ENCODE measurements at places on chromosomes 6 and 20.
A peak's percentile ranks its signal among the peaks of the same experiment; 100 is the strongest.

- no peak for DNase-seq
Measured at GRCh38 chr6:41636833-41637193, 1.5 kb upstream of the MDFI start.

DNA sequence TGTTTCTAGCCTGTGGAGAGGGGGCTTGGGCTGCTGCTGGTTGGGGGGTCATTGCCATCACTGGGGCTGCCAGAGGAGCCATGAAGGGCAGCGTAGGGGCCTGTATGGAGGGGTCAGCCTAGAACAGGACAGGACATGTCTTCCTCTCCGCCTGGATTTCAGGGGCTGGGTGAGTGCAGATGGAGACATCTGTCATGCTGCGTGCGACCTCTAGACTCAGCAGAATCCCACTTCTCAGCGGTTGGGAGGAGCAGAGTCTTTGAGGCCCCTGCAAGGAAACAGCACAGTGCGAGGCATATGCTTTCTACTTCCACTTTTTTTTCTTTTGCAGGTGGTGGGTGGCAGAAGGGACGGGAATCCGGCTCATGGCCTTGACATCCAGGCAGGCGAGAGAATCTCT, 67.9 kb downstream of the EZR start:
- no peak for DNase-seq

DNA sequence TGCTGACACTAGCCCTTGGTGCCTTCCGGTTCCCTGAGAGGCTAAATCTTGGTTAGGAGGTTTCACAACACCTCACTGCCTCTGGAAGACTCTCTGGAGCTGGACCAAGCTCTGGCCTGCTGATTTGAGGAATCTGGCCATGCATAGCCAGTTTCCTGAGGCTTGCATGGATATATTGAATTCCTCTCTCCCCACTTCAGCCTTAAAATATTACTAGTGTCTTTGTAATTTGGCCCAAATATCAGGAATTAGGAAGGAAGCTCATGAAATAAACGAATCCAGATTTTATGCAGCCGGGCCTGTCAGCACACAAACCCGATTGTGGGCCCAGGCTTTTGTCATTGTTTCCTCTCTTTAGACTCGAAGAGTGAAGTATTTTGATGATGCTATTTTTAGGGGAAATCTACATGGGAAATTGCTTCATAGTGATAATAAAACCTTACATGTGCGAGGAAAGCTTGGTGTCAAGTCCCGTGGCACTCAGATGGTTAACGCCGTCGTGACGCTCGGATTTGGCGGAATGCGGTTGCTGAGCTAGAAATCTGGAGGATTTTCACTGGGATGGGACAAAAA, 144.4 kb downstream of the PHACTR3 start:
- no peak for DNase-seq

- no peak for DNase-seq
Measured at GRCh38 chr6:100617633-100618350, 153.1 kb upstream of the SIM1 start.

GRCh38 chr6:129749749-129750120, 39.8 kb upstream of the ARHGAP18 start:
- DNase-seq: no peak

- DNase-seq: no peak
Measured at GRCh38 chr6:154458565-154459470, 51.7 kb downstream of the CNKSR3 start.

DNA sequence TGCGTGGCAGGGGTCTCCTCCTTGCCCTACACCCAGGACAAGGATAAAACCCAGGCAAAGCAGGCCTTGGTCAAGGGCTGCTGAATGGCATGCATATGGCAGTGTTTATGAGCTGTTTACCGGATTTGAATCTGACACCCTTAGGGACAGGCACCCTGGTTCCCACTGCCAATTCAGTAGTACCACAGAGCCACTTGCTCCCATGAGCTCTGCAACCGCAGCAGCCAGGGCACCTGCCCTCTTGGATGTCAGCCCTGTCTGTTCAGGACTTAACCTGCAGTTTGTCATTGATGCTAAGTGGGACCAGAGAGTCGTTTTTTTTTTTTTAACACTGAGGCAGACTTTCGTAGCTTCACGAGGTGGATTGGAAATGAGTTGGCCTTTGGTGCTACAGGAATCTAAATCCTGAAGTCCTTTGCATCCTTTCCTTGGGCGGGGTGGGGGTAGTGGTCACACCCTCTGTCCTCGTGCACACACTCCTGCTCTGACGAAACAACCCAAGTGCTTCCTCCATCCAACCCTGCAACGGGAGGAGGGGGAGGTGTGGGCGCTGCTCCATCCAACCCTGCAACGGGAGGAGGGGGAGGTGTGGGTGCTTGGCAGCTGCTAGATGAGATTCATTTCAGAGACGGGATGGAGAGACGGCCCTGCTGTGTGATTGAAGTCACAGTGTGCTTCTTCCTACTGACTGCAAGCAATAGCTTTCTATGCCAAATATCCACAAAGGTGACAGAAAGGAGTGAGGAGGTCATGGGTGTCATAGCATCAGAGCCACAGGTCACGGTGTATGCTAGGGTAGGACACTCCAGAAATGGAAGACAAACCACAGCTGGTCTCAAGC, 166.5 kb downstream of the SMOC2 start:
- DNase-seq: no peak

- DNase-seq: no peak
Measured at GRCh38 chr6:678520-678919, 14.4 kb downstream of the EXOC2 start.

GRCh38 chr6:104477569-104477968, 382.1 kb downstream of the HACE1 start:
- no peak for DNase-seq

GRCh38 chr6:33983109-33983716, 162.7 kb downstream of the GRM4 start:
- no peak for DNase-seq

- DNase-seq: peak; percentile 9
Measured at GRCh38 chr6:117600008-117600743, 2.1 kb downstream of the GOPC start.

DNA sequence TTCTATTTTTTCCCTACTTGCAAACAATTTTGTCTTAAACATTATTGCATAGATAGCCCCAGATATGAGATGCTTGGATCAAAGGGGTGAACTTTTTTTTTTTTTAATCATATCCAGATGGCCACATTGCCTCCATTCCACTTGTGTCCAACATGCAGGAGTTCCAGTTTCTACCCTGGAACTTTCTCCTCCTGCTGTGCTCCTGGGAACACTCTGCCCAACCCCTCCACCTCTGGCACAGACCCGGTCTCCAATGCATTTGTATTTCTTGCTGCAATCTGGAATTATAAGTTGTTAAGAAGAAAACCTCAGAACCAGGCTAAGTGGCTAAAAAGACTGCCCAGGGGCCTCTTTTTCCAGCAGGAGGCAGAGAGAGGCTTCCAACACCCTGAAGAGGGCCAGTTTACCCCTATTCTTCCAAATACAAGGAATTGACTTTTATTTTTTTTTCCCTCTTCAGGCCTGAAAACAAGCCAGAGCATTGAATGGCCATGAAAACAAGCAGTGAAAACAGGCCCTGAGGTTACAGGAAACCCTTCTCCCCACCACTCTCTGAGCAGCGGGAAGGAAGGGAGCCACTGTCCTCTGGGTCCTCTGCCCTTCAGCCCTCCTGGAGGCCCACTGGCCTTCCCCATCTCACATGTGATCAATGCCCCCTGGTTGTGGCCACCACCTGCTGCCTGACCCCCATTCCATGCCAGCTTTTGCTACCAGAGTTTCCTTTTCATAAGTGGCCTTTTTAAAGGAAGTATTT, 44.3 kb downstream of the PDYN start:
- no peak for DNase-seq

DNA sequence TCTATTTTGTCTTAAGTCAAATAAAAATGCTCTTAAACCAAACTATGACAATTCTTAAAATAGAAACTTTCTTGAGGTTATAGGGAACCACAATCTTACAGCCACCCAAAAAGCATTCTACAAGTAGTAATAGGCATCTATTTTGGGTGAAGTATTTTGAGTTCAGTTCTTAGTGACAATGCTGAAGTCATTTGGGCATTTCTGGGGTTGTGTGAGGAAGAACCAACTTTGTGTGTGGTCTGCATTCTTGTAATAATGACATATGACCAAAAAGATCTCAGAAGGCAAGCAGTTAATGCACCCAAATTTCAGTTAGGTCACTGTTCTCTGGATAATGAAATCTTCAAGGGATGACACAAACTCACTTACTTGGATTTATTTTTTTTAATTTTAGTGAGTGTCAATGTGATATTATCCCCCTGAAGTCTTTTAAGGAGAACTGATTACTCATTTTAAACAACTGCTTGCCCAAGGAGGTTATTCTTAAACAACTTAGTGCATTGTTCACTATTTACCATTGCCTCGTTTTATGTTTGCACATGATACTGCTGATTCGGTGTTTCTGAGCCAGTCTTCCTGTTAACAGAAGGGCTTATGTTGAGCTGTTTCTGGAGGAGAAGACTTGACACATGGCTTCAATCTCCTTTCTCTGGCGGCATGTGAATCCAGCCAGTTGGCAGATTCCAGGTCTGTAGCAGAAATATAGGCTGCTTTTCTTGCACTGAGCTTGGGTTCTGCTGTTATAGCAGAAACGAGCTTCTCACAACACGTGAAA, 618.9 kb downstream of the BCKDHB start:
- no peak for DNase-seq

DNA sequence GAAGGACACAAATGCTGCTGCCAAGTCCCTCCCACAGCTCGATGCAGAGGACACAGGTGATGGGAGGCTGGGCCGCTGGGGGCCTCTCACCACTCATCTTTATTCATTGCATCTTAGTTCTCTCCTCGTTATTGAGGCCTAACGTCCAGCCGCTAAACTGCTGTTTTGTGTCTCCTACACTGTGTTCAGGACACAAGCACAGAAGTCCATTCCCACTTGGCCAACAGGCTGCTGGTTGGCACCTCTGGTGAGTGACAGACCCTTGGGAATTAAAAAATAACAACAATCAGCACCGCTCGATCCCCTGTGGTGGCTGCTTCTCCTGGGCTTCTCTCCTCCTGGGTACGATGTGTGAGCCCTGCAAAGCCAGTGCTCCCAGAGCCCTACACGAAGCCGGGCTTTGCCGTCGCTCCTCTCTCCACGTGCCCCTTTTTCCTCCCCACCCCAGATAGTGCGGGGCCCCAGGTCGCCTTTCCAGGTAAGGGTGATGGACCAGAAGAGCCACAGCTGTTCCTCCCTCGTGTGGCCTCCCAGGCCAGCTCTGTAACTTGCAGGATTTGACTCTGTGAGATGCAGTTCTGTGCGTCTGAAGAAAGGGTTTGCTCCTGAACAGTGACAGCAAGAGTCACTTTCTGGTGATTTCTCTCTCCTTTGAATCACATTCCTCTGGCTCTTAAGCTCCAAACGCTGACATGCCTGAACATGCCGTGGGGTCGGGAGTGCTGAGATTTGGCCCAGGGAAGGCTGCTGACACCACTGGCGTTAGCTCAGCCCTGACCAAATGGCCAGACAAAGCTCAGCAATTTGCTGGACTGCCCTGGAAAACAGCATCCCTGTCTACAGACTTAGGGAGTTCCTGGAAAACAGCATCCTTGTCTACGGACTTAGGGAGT, 59.3 kb downstream of the DLL1 start:
- DNase-seq: no peak

DNA sequence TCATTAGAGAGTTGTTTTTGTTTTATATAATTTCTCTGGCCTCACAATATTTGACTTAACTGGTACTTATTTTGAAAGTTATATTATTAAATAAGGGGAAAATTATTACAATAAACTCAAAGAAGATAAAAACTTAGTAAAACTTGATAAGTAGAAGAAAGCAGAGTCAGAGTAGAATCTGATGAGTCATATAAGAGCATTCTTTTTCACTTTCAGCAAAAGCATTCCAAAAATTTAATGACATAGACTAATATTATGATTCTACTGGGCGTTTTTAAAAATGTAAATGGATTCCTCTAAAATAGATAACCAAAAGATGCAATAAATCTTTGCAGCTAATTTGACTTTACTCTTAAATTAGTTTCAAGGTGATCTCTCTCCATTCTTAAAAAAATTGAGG, 366.3 kb upstream of the IMPG1 start:
- no peak for DNase-seq

DNA sequence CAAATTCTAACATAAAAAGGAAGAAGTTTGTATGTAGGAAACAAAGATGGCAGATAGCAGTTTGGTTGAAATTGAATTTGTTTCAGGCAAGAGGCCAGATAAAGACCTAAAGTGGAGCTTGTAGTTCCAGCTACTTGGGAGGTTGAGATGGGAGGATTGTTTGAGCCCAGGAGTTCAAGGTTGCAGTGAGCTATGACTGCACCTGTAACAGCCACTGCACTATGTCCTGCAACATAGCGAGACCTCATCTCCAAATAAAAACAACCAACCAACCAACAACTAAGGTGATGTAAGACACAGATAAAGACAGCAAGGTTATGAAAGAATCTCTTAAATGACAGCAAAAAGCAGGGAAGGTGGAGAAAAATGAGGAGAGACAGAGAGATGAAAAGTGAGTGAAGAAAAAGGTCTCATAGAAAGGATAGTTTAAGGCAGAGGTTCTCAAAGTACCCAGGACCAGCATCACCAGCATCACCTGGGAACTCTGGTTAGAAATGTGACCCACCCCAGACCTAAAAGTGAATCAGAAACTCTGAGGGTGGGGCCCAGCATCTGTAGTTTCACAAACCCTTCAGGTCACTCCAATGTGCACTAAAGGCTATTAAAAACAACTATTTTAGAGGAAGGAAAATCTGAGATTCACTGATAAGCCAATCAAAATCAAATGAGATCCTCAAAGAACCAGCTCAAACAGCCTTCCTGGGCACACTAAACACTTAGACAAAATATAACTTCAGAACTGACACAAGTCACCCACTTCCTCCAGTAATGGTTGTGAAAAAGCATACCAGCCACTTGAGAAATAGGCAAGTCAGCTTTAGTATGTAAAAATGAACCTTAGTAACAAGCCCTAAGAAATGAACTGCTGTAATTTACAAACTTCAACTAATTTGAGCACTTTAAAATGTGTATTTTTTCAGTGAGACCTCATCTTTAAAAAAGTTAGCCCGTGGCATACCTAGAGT, 57.6 kb downstream of the FAM184A start:
- no peak for DNase-seq

DNA sequence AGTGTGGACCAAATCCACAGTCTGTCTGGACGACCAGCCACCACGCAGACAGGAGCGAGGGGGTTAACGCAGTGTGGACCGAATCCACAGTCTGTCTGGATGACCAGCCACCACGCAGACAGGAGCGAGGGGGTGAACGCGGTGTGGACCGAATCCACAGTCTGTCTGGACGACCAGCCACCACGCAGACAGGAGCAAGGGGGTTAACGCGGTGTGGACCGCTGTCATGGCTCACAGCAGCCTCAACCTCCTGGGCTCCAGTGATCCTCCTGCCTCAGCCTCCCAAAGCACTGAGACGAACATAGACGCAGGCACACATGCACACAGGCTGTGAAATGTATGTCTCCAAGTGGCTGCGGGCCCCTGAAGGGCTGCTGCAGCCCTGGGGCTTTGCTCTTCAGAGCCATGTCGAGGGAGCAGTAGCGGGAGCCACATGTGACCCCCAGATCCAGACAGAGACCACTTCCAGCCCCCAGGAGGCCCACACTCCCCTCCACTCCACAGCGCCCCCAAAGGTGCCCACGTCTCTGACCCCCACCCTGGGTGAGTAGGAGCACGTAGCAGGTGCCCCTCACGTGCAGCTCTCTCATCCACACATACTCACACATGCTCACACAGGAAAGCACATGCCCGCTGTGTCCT, 98.1 kb downstream of the YTHDF1 start:
- no peak for DNase-seq

Data from HS-27A (cell line).